ENCODE measurements at places on chromosomes 6 and 20.

GRCh38 chr20:6665621-6666355, 101.7 kb upstream of the BMP2 start:
- DNase-seq = peak; percentile 38

GRCh38 chr6:109008537-109009235, 86.0 kb downstream of the SESN1 start:
- no peak for DNase-seq

GRCh38 chr6:40695114-40695513, 108.0 kb upstream of the LRFN2 start:
- no peak for DNase-seq

DNA sequence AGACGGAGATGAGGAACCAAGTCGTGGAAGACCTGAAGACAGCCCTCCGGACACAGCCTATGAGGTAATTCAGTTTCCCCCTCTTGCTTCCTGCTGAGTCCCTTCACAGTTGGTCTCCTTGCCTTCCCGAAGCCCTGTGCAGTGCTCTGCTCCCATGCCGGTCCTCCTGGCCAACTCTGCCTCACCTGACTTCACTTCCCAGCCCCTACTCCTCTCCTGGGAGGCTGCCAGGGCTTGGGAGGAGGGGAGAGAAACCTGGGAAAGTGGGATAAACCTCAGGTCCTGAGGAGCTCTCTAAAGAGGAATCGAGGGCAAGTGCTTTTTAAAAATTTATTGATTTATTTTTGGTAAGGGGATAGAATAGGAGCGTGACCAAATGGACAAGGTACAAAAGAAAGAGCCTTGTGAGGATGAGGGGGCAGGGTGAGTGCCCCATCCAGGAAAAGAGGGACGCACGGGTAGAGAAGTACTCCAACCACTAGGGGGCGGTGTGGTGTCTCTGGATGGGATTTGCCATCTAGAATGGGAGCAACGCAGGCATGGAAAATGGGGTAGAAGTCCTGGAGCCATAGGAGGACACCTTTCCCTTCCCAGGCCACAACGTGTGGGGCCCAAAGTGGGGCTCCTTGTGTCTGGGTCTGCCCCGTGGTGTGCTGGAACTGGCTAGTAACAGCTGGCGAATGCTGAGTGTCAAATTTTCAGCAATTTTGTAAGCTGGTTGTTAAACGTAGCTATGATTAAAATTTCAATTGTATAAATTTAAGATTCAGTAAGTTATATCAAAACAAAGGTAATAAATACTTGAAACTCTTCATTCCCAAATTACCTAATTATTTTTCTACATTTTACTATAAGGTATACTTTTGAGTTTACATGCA, 69.0 kb downstream of the MOCS1 start:
- peak; percentile 36 for DNase-seq

GRCh38 chr6:158232316-158233213, 64.4 kb downstream of the GTF2H5 start:
- peak; percentile 28 for DNase-seq

GRCh38 chr20:1005452-1006027, 3.4 kb upstream of the RSPO4 start:
- DNase-seq = no peak

DNA sequence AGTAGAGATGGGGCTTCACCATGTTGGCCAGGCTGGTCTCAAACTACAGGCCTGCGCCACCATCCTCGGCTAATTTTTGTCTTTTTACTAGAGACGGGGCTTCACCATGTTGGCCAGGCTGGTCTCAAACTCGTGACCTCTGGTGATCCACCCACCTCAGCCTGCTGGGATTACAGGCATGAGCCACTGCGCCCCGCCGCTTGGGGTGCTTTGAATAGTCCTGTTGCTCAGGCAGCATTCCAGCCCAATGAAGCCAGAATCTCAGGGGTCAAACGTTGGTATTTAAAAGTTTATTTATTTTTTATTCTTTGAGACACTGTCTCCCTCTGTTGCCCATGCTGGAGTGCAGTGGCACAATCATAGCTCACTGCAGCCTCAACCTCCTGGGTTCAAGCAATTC, 11.3 kb downstream of the MOCS3 start:
- no peak for DNase-seq

DNA sequence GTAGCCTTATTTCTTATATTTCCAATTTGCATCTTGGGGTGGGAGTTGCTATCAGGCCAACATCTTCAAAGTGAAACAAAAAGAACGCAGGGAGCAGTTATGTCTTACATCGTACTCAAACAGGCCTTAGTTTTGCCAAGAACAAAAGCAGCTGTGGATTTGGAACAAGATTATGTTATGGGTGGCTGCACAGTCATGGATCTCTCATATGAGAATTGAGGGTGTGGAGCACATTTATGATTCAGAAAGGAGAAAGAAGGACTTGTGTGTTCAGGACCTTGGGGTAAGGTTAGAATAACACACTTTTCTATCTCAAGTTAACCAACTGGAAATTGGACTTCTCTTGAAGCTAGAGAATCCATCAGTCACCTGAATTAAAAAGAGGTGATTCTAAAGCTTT, 259.9 kb downstream of the FOXA2 start:
- no peak for DNase-seq
